ENCODE measurements at places on chromosomes 7 and 10.

GRCh38 chr10:103986360-103986759, 19.4 kb downstream of the SLK start:
- no peak for DNase-seq

- DNase-seq: no peak
Measured at GRCh38 chr10:1363446-1364121, 307.4 kb downstream of the WDR37 start.

DNA sequence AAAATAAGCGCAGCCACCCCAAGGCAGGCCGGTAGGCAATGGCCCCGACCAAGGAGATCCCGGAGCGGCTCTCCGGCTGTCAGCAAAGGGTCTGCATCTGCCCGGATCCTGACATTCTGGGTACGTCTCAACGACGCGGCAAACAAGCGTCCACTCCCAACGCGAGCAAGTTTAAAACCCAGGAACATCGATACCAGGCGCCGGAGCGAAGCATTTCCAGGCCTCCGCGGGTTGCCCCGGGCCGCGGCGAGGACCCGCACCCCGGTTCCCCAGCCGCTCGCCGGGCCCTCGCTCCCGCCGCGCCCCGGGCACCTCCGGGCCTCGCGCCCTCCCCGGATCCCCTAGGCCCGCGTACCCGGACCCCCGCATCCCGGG, 453 bp downstream of the URGCP start:
- DNase-seq: no peak

- no peak for DNase-seq
Measured at GRCh38 chr10:124484031-124484430, 22.4 kb downstream of the LHPP start.

- DNase-seq: no peak
Measured at GRCh38 chr10:77085344-77085743, 552.3 kb downstream of the KCNMA1 start.

GRCh38 chr7:13105209-13105608, 417.8 kb downstream of the ARL4A start:
- no peak for DNase-seq

- no peak for DNase-seq
Measured at GRCh38 chr10:3524086-3524960, 260.7 kb downstream of the KLF6 start.

GRCh38 chr7:4434306-4434705, 247.8 kb upstream of the FOXK1 start:
- no peak for DNase-seq

DNA sequence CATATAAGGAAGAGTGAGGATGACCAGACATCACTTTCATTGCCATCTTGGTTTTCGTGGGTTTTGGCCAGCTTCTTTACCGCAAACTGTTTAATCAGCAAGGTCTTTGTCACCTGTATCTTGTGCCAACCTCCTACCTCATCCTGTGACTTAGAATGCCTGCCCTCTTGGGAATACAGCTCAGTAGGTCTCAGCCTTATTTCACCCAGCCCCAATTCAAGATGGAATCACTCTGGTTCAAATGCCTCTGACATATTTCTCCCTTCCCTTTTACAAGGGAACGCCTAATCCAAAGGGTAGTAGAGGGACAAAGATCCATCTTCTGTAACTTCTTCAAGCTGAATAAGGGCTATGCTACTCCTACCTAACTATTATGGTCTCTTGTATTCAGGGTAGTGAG, 4.7 kb upstream of the ERCC6 start:
- DNase-seq: no peak

- DNase-seq: no peak
Measured at GRCh38 chr7:121054925-121055324, 66.4 kb downstream of the CPED1 start.

GRCh38 chr7:120272261-120272660, 714 bp upstream of the KCND2 start:
- no peak for DNase-seq

DNA sequence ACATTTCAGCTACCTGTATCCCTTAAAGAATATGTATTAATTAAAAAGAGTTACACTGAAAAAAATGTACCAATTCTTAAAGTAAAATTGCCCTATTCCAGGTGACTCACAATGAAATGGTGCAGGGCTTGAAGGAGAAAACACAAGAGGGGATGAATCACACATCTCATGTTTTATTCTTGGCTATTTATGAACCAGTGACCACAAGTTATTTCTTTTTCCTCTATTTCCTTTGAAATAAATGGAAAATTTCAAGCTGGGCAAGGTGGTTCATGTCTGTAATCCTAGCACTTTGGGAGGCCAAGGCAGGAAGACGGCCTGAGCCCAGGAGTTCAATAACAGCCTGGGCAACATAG, 106.8 kb downstream of the UBE2H start:
- no peak for DNase-seq

GRCh38 chr7:17725821-17726220, 214.5 kb downstream of the SNX13 start:
- no peak for DNase-seq

DNA sequence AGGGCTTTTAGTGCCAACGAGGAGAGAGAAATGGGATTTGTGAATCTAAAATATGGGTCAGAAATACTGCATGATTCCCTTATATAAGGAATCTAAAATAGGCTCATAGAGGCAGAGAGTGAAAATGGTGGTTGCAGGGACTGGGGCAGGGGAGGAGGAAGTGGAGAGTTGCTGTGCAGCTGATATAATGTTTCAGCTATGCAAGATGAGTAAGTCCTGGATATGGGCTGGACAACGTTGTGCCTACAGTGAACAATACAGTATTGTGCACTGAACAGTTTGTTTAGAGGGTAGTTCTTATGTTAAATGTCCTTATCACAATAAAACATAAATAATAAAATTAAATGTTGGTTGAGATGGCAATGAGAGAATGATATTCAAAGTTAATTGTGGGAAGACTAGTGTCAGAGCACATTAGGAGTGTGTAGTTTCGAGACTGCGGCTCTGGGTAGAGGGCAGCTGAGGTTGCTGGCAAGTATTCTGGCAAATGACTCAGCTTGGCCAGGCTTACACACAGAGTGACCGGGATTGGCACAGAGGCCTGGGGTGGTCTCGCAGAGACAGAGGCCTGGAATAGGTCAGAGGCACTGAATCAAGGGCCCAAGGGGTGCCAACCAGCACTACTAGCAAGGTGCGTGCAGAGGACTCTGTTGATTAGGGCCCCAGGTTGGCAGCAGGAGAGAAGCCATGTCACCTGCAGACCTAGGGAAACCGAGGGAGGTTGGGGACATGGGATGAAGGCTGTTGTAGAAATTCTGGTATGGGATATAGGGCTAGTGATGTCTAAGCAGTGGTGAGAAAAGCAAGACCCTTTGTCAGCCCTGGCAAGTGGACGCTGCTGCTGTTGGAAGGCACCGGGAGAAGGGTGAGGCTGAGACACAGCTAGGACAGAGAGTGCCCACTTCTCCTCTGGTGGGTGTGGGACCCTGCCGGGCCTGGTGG, 2.8 kb upstream of the DEPP1 start:
- DNase-seq: no peak

- DNase-seq: no peak
Measured at GRCh38 chr7:77731716-77732115, 35.5 kb downstream of the RSBN1L start.

DNA sequence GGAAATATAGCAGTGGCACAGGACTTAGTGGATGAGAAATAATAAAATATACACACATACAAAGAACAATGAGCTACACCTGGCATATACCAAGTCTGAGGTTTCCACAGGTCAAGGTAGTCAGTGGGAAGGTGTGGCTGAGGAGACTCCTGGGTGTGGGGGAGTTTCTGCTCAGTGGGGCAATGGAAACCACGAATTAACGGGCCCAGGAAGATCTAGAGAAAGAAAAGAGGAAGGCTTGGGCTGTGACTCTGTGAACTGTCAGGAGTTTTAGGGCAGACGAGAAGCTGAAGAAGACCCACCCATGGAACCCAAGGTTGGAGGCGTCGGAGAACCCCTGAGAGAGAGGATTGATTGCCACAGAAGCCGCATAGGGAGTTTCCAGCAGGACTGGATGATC, 196.5 kb downstream of the HERPUD2 start:
- DNase-seq: no peak

- no peak for DNase-seq
Measured at GRCh38 chr7:135620980-135621850, 41.1 kb upstream of the STMP1 start.

GRCh38 chr7:130903358-130903974, 169.5 kb upstream of the KLF14 start:
- no peak for DNase-seq

- no peak for DNase-seq
Measured at GRCh38 chr10:114301951-114302710, 63.1 kb downstream of the VWA2 start.

DNA sequence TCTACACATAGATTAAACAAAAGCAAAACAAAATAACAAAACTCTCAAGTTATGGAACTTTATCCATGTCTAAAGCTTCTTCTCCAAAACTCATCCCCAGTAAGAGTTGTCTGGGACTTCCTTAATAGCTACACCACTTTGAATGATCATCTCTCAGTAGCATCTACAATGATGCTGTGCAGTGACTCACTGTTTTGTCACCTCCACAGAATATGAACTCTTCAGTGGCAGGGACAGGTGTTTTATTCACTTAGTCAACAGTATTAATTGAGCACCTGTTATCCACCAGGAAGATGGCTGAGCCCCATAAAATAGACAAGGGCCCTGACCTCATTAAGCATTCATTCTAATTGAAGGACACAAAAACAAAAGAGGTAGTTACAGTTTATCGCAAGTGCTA, 350.7 kb downstream of the ELMO1 start:
- no peak for DNase-seq
